ENCODE measurements at places on chromosomes 2 and 18.
A peak's percentile ranks its signal among the peaks of the same experiment; 100 is the strongest.

- no peak for DNase-seq
These were observed 23.8 kb upstream of the SLC35G4 start for GRCh38 chr18:11585596-11585995.

GRCh38 chr2:72956936-72957335 lies 39.6 kb downstream of the EMX1 start:
- DNase-seq, result no peak

- no peak for DNase-seq
These were observed 124.9 kb downstream of the ARHGAP15 start for GRCh38 chr2:143254110-143254509.

DNA sequence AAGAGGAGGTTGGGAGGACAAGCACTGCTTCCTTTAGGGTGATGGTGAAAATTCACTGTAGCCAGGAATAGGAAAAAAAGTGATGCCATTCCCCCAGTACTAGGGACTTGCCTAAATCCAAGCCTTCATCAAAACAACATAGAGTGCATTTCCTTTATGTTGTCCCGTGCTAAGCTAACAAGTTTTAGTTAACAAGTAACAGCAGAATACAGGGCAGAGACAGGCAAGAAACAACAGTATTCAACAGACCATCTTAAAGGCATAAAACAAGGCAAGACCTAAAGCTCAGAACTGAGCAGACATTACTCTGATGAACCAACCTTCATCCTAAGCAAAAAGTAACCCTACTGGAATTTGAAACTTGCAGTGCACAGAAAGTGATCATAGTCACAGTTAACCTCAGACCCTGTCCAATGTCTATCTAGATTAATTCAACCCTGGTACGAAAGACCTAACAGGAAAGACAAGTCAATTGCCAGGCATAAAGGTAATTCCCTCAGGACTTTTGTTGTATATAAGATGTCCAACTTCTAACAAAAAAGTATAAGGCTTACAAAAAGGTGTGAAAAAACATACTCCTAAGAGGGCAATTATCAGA lies 34.4 kb upstream of the GALNT1 start:
- DNase-seq, result no peak

GRCh38 chr18:38460657-38461056 lies 895.1 kb upstream of the CELF4 start:
- no peak for DNase-seq

DNA sequence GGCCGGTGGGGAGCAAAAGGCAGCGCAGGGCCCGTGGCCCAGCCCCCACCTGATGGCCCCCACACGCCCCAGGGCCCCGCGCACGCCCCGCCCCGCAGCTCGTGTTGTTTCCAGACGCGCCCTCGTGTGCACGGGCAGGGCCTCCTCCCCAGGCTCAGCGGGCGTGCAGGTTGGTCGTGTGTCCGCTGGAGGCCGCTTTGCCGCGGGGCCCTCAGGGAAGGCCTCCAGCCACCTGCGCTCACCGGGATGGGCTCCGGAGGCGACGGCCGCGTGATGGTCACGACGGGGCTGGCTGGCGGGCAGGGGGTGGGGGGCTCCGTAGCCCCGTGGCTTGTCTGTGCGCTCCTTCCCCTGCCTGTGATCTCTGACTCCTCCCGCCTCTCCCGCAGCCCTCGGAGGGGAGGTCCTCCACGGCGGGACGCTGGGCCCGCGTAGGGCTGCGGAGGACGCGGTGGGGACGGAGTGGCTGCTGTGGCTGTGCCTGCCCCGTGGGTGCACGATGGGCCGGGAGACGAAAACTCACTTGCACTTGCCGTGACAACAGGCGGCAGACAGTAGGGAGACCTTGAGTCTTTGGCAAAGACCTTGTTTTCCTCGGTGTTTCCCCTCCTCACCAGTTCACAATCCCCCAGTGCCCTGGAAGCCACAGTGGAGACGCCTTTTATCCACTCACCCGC lies 67.1 kb downstream of the RTP5 start:
- no peak for DNase-seq

GRCh38 chr18:35936951-35937350 lies 35.5 kb upstream of the RMP24 start:
- no peak for DNase-seq

GRCh38 chr2:137939026-137939425 lies 25.2 kb upstream of the HNMT start:
- DNase-seq, result no peak

DNA sequence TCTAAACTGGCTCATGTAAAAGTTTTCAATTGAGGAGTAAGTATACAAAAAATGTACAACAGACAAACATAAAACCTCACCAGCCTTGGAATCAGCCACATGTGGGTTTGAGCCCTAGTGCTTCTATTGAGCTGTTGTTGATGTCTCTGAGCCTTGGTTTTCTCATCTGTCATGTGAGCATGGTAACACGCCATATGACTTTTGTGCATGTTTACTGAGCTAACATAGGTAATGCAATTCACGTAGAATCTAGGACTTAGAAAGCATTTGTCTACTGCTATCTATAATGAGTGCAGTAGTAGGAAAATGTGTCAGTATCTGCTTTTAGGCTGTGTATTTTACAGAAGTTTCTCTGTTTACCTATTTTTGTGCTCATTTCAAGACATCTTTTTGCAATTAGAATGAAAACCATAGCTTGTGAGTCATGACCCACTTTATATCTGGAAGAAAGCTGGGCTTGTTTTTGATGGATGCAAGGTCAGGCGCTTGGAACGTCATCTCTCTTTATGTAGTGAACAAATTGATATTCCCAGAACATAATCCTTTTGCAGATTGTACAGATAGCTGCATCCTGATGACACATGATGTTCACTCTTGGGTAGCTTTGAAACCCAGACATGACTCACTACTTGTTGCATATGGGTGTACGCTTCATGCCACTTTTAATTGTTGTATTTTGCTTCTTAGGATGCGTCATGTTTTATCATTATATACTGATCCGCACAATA lies 94.3 kb downstream of the RNF144A start:
- peak; percentile 96 for DNase-seq

DNA sequence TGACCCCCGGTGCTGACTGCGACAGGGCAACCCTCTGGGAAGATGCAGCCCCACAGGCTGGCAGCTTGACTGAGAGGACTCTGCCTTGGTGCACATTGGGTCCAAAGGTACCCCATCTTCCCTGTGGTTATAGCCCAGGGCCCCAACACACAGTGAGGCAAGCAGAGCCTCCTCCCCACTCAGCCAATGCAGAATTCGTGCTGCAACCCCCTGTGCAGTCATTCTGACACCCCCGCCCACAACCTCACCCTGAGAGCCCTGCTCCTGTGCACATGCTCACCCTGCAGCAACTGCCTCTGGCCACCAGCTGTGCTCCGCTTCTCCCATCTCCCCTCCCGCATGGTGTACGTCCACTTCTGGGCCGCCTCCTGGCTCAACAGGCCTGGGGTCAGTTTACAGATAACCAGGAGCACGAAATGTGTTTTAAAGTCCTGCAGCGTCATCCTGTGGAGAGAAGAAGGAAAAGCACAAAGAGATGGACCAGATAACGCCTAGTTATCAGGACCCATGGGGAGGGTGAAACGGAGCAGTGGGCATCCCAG lies 24.4 kb downstream of the CAPN14 start:
- no peak for DNase-seq
